ENCODE measurements at places on chromosomes 11 and 22. TPM values are rescaled to one million over a fixed set of nuclear protein-coding genes. Genes with fewer than 3 reads are reported as not detected.

Gene TSPAN18
- 2.2 TPM for polyA plus RNA-seq

Gene EMID1
- polyA plus RNA-seq, result 0.22 TPM

Gene GPR83
- polyA plus RNA-seq, result 0.06 TPM

Gene TBX10
- not detected for polyA plus RNA-seq

Gene MS4A10
- not detected for polyA plus RNA-seq

Gene PIH1D2
- 1.8 TPM for polyA plus RNA-seq

Gene KLHL35
- 0.39 TPM for polyA plus RNA-seq

Gene LIPT2
- 2.5 TPM for polyA plus RNA-seq

Gene MTFP1
- 23.5 TPM for polyA plus RNA-seq

Gene MS4A12
- polyA plus RNA-seq, result not detected

Gene PAMR1
- polyA plus RNA-seq, result 0.31 TPM

Gene NDUFV1
- 122 TPM for polyA plus RNA-seq

Gene PPFIBP2
- polyA plus RNA-seq, result 27.4 TPM

Gene OR2D2
- polyA plus RNA-seq, result not detected

Gene OR51I1
- not detected for polyA plus RNA-seq

Gene OR51B4
- polyA plus RNA-seq, result not detected

Gene C11orf68
- polyA plus RNA-seq, result 27.6 TPM

Gene FAM227A
- 0.86 TPM for polyA plus RNA-seq

Gene YPEL4
- 0.35 TPM for polyA plus RNA-seq

Gene MYBPC3
- 0.04 TPM for polyA plus RNA-seq

Gene OR5A1
- polyA plus RNA-seq, result not detected

Gene MUC15
- polyA plus RNA-seq, result 15.0 TPM

Gene C11orf52
- polyA plus RNA-seq, result 6.6 TPM

Gene SNX32
- 0.47 TPM for polyA plus RNA-seq

Gene ANKRD13D
- 87.3 TPM for polyA plus RNA-seq

Gene ACCSL
- not detected for polyA plus RNA-seq

Gene TCN1
- 6.9 TPM for polyA plus RNA-seq

Gene OR10G4
- polyA plus RNA-seq, result not detected

Gene AMPD3
- polyA plus RNA-seq, result 4.3 TPM

Gene TSPAN32
- polyA plus RNA-seq, result 0.47 TPM

Gene CCDC188
- polyA plus RNA-seq, result 0.65 TPM

Data from esophagus (tissue), 2 donors.